Glutamatergic neuron (in vitro differentiated cells): ENCODE measurements at places on chromosomes 5 and 9. TPM values are rescaled to one million over a fixed set of nuclear protein-coding genes. Genes with fewer than 3 reads are reported as not detected.
A peak's percentile ranks its signal among the peaks of the same experiment; 100 is the strongest.

DNA sequence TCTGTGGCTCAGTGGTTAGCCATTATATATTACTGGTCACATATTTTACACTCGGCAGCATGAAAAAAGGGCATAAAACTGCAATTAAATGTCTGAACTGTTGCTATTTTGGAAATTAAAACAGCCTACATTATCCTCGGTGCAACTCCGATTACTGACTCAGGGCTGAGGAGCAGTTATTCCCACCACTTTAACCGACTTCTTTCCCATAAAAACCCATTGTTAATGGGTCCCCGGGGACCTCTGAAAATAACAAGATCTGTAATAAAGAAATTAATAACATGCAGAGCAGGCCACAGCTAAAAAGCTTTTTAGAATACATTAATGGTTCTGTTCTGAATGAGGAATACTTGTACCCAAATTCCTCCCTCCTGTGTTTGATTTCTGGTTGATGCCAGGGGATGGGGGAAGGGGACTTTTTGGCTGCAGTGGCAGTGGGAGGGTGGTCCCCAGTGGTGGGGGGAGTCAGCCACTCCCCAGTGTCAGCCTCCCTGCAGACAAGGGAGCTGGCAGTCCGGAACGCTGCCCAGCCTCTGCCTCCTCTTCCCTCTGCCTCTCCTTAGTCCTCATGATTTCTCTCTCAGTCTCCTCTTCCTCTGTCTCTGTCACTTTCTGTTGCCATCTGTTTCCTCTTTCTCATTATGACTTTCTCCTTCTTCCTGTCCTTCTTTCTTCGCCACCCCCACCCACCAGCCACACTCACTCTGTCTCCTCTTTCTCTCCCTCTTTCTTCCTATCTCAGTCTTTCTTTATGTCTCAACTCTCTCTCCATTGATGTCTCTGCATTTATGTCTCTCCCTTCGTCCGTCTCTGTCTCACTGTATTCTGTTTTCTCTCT lies 59.0 kb upstream of the ZBTB43 start:
- no peak for DNase-seq
- H3K4me3 ChIP-seq: peak overlapping the region; percentile 44
- H3K27me3 ChIP-seq: peaks cover 7% of the 10 kb centered on the region
- peak overlapping the region; percentile 7 for H3K27ac ChIP-seq
- peaks cover 13% of the 10 kb centered on the region for H3K4me1 ChIP-seq

DNA sequence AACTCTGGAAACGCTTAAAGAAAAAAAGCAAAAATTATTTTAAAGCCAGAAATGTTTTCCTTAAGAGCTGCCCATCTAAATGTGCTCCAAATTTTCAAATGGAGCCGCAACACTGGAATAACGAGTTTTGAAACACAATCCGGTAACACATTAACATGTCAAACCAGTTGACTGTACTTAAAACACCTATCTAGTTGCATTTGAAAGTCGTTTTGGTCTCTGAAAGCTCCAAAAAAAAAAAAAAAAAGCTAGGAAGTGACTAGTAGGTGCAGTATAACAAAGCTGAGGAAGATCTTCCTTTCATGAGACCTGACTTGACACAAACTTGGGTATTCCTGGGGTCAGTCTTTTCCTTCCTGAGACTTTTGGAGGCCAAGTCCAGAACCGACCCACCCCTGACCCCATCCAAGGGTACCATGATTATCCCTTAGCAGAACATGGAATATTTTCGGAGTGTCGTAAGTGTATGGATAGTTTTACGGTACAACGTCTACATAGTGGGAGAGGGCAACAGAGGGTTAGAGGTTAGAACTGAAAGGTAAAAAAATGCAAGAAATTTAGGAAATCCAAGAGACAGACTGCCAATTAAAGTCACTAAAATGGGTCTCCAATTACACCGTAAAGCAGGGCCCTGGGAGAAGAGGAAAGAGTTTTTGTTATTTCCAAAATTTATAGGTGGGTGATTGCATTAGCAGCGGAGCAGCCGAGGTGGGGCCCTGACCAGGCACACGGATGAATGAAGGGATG lies 812 bp downstream of the CETN3 start:
- no peak overlapping the region for H3K27ac ChIP-seq
- H3K27me3 ChIP-seq: no peaks in the 10 kb centered on the region
- DNase-seq: no peak

DNA sequence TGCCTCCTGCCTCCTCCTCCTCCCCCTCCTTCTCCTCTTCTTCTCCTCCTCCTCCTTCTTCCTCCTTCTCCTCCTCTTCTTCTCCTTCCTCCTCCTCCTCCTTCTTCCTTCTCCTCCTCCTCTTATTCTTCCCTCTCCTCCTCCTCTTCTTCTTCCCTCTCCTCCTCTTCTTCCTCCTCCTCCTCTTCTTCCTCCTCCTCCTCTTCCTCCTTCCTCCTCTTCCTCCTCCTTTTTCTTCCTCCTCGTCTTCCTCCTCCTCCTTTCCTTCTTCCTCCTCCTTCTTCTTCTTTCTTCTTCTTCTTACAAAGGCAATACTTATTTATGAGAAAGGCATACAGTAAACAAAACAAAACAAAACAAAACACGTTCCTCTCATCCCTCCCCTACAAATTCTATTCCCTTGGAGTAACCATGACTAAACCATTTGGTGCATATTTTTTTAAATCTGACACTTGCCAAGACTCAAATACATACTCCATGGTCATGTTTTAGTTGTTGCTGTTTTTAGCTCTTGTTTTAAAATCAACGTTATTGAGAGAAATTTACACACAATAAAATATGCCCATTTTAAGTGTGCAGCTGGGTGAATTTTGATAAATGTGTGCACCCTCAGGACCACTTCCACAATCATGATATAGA lies 135.6 kb downstream of the FOXD1 start:
- no peak for DNase-seq
- H3K27me3 ChIP-seq: peaks cover 16% of the 10 kb centered on the region
- no peak overlapping the region for H3K27ac ChIP-seq

GRCh38 chr5:150783422-150783928 lies 4.9 kb downstream of the SMIM3 start:
- no peak overlapping the region for H3K4me3 ChIP-seq
- H3K36me3 ChIP-seq: peaks cover 5% of the 10 kb centered on the region
- no peaks in the 10 kb centered on the region for H3K4me1 ChIP-seq
- peaks cover 2% of the 10 kb centered on the region for H3K27me3 ChIP-seq
- no peak overlapping the region for H3K27ac ChIP-seq
- no peak for DNase-seq

DNA sequence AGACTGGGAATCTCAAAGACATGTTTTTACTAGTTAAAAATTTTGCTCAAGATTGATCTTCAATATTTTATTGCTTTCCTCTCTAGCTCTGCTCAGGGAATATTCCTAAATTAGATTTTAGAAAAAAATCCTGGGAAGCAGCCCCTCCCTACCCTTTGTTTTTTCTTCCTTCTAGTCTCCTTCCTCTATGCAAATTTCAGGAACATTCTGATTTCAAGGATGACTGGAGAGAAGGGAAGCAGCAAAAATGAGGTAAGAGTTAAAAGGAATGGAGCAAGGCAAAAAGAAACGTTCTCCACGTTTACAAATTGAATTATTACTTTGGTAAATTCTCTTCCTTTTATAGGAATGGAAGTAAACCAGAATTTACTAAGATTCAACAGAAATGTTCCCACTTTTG lies 493.4 kb upstream of the TUSC1 start:
- H3K27ac ChIP-seq: no peak overlapping the region
- H3K27me3 ChIP-seq: no peaks in the 10 kb centered on the region

GRCh38 chr5:146805081-146805480 lies 73.5 kb downstream of the PPP2R2B start:
- no peak for DNase-seq
- H3K27ac ChIP-seq: peak overlapping the region; percentile 75
- no peak overlapping the region for H3K4me3 ChIP-seq
- H3K4me1 ChIP-seq: peaks cover 24% of the 10 kb centered on the region
- H3K36me3 ChIP-seq: peaks cover 2% of the 10 kb centered on the region
- peaks cover 6% of the 10 kb centered on the region for H3K27me3 ChIP-seq

- H3K27ac ChIP-seq: peak overlapping the region; percentile 96
- DNase-seq: no peak
- H3K27me3 ChIP-seq: peaks cover 3% of the 10 kb centered on the region
- peak overlapping the region; percentile 100 for H3K4me3 ChIP-seq
Observed at GRCh38 chr5:10250806-10251276, 761 bp downstream of the CCT5 start.

GRCh38 chr9:91897201-91897600 lies 52.8 kb downstream of the ROR2 start:
- peak overlapping the region; percentile 65 for H3K4me3 ChIP-seq
- H3K27ac ChIP-seq: peak overlapping the region; percentile 28
- H3K4me1 ChIP-seq: peaks cover 57% of the 10 kb centered on the region
- DNase-seq: no peak
- H3K27me3 ChIP-seq: peaks cover 12% of the 10 kb centered on the region

GRCh38 chr9:33166231-33167083 lies 679 bp downstream of the B4GALT1 start:
- H3K36me3 ChIP-seq: no peaks in the 10 kb centered on the region
- peaks cover 7% of the 10 kb centered on the region for H3K27me3 ChIP-seq
- H3K4me3 ChIP-seq: peak overlapping the region; percentile 86
- DNase-seq: peak; percentile 54
- no peak overlapping the region for H3K27ac ChIP-seq
- peaks cover 35% of the 10 kb centered on the region for H3K4me1 ChIP-seq

DNA sequence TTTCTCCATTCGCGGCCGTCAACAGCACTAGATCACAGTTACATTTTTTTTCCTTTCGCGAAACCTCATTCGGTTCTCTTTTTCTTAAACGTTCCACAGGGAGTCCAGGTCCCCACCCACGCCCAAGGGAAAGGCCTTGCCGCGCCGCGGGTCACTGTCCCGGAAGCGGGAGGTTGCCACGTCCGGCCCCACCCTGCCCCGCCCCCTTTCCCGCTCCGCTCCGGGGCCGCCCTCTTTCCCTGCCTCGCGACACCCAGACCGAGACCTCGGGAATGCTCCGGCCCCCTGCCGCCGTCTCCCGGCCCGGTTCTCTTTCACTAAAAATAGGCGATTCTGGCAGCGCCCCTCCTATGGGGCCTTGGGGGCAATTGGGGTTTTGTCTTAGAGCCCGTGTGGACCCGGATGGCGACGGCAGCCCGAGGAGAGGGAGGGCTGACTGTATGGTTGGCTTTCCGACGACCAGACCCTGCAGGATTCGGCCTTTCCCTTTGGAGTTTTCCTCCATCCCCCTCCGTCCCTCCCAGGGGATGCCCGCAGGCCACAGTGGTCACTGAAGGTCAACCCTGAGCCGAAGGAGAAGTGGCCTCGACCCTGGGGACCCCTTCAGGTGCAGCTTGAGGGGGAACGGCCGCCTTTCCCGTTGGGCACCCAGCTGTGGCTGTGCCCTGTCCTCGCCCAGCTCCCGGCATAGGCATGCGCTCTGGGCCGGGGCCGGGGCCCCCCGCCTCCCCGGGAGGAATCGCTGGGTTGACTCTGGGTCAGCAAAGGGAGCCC lies 2.8 kb upstream of the RACK1 start:
- H3K27me3 ChIP-seq: peaks cover 17% of the 10 kb centered on the region
- peaks cover 6% of the 10 kb centered on the region for H3K36me3 ChIP-seq
- H3K27ac ChIP-seq: peak overlapping the region; percentile 97
- DNase-seq: peak; percentile 93
- peaks cover 35% of the 10 kb centered on the region for H3K4me1 ChIP-seq

GRCh38 chr9:87305151-87305550 lies 192.5 kb upstream of the DAPK1 start:
- peaks cover 8% of the 10 kb centered on the region for H3K4me1 ChIP-seq
- no peak overlapping the region for H3K27ac ChIP-seq
- no peaks in the 10 kb centered on the region for H3K36me3 ChIP-seq
- H3K4me3 ChIP-seq: no peak overlapping the region

DNA sequence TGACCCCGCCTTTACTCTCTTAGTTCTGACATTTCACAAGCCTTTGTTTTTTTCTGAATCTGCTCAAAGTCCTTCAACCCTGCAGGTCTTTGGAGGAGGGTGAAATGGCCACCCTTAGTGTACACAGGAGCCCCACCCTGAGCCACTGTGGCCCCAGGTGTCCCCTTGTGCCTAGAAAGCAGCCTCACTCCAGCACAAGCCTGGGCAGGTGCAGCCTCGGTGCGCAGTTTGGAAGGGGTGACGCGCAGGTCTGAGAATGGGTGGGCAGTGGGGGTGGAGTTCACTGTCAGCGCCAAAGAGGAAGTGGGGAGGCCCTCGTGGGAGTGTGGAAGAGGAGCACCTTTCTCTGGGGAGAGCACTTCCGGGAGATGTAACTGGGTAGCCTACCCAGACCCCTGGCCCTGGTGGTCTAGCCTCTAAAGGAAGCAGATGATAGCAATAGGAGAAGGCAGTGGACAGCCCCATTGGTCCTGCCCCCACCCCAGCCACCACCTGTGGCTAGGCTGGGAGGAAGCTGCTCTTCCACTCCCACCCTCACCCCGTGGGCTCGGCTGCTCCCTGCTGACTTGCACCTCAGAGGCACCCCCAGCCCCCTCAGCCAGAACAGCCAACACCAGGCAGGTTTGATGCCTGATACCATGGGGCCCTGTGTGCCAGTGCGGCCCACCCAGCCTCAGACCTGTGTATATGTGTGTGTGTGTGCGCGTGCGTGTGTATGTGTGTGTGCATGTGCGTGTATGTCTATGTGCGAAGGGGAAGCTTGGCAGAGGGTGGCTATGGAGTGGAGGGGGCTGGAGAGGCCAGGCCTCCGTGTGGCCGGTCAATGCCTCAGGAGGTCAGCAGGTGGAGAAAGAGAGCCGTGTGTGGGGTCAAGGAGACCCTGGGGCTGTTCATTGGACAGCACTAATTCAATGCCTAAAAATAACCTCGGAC lies 16.8 kb upstream of the DAB2IP start:
- H3K36me3 ChIP-seq: no peaks in the 10 kb centered on the region
- H3K27me3 ChIP-seq: peaks cover 9% of the 10 kb centered on the region
- peaks cover 12% of the 10 kb centered on the region for H3K4me1 ChIP-seq
- DNase-seq: peak; percentile 77
- H3K4me3 ChIP-seq: no peak overlapping the region

- H3K4me1 ChIP-seq: peaks cover 13% of the 10 kb centered on the region
- no peak for DNase-seq
- peaks cover 2% of the 10 kb centered on the region for H3K27me3 ChIP-seq
- H3K4me3 ChIP-seq: no peak overlapping the region
- H3K36me3 ChIP-seq: peaks cover 3% of the 10 kb centered on the region
Observed at GRCh38 chr5:61784341-61784740, 452.3 kb downstream of the ZSWIM6 start.

DNA sequence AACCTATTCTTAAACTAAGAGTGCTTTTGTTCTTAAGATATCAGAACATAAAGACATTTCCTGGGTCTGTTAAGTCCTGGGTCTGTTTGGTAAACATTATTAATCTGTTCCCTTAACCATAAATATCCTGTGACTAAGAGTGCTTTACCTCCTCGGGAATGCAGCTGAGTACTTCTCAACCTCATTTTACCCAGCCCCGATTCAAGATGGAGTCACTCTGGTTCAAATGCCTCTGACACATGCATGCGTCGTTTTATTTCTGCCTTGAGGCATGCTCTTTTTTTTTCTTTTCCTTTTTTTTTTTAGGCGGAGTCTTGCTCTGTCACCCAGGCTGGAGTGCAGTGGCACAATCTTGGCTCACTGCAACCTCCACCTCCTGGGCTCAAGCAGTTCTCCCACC lies 39.8 kb upstream of the FBXL17 start:
- H3K27ac ChIP-seq: no peak overlapping the region
- no peak for DNase-seq
- H3K27me3 ChIP-seq: no peaks in the 10 kb centered on the region
- peaks cover 8% of the 10 kb centered on the region for H3K4me1 ChIP-seq
- peaks cover 4% of the 10 kb centered on the region for H3K36me3 ChIP-seq
- no peak overlapping the region for H3K4me3 ChIP-seq

The SMIM33 gene
- not detected for total RNA-seq

The TICAM2 gene
- total RNA-seq: 0.42 TPM

The ADGRD2 gene
- not detected for total RNA-seq

The PCDHB11 gene
- 10.6 TPM for total RNA-seq

The NUDCD2 gene
- total RNA-seq: 19.2 TPM

The MEIKIN gene
- total RNA-seq: not detected

The MRPS30 gene
- 40.7 TPM for total RNA-seq

The FAT2 gene
- 0.02 TPM for total RNA-seq
